ENCODE measurements at places on chromosomes 4 and X. TPM values are rescaled to one million over a fixed set of nuclear protein-coding genes. Genes with fewer than 3 reads are reported as not detected.

Gene PDHA1
- 261 TPM for total RNA-seq

Gene GPM6B
- not detected for total RNA-seq

Gene MAB21L2
- total RNA-seq: not detected

GRCh38 chr4:159871141-159871540, 768.3 kb downstream of the RAPGEF2 start:
- DNase-seq: no peak
- H3K4me1 ChIP-seq: no peaks in the 10 kb centered on the region
- H3K4me3 ChIP-seq: no peak overlapping the region
- H3K27ac ChIP-seq: no peak overlapping the region
- no peaks in the 10 kb centered on the region for H3K36me3 ChIP-seq

Data from activated CD8-positive, alpha-beta T cell treated with anti-CD3 and anti-CD28 coated beads for 36 hours (primary cell).